ENCODE measurements at places on chromosomes 11 and 22.

GRCh38 chr11:58039589-58039988 lies 8.8 kb downstream of the OR6Q1 start:
- no peak for DNase-seq

- DNase-seq: no peak
Measured at GRCh38 chr11:133600786-133601185, 68.5 kb upstream of the OPCML start.

DNA sequence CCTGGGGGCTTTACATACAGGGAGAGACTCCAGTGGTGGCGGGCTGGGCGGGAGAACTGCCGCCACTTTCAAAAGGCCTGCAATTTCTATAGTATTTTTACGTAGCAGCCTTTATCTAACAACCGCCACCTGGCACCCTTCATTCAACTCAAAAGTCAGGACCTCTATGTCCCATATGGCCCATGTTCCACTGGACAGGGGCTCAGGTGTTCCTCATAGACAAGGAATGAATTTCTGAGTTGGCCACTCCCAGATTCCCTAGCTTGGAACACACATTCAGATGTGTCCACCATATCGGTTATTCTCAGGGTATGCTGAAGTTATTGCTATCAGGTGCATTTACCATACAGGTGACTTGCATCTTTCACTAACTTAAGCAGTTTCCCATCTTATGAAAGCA lies 29.9 kb downstream of the RNF169 start:
- no peak for DNase-seq

DNA sequence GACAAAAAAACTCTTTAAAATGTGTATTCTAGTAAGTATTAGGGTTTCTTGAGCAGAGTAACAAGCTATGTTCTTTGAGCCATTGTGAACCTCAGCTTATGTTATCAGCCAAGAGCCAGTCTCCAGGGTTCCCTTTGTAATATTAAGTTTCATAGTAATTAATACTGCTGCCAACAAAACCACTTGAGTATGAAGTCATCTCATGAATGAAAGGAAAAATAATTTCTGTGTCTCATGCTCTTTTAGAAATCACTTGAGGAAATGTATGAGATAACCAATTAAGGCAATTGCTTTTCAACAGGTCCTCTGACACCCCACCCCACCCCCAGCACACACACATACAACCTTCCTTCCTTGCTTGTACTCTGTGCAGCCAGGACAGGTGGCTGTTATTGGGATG lies 59.9 kb downstream of the BBOX1 start:
- DNase-seq: no peak

DNA sequence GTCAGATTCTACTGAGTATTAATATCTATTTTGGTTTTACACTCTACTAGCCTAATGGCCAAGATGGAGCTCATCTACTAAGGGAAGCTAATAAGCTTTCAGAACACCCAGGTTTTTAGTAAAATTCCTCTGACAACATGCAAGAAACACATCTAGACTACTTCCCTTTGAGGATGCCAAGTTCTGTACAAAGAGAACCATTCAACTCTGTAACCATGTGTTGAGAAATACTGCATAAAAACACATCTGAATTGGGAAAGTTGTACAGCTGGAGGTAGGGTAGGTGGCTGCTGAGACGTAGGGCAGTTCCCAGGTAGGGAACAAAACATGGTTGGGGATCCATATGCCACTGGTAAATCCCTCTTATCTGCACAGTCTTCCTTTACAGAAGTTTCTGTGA lies 66.2 kb downstream of the SC5D start:
- DNase-seq: no peak

DNA sequence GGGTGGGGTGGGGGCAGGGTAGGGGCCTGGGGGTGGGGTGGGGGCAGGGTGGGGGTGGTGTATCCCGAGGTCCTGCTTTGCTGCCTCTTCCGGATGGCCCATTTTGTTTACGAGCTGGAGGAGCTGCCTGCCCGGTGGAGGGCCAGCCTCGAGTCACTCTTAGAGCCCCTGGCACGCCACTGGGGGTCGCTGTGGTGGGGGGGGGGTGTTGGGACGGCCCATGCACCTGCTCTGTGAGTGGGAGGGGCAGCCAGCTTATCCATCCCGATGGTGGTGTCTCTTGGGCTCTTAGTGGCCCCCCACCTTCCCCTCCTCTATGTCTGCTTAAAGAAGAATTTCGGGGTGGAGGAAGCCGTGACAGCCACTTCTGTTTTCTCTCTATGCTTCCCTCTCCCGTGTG lies 24.6 kb downstream of the MRGPRD start:
- DNase-seq: no peak

- DNase-seq: no peak
Measured at GRCh38 chr11:133952199-133953190, 4.3 kb downstream of the IGSF9B start.

GRCh38 chr11:2929950-2930703 lies 907 bp upstream of the PHLDA2 start:
- no peak for DNase-seq

DNA sequence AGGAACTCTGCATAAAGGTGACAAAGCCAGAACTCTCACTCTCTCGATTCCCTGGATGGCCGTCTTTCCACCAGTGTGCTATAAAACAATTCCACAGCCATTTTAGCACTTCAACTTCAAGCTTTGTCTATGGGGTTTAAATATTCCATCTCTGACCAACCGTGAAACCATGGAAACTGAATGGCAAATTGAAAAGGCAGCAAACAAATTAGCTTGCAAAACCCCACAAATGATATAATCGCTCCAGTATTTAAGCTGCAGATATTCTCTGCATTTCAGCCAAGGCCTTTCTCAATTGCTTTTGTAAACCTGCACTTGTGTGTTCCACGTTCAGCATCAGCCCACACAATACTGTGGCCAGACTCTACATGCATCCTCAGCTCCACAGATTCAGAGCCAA lies 131.7 kb upstream of the ISX start:
- no peak for DNase-seq

DNA sequence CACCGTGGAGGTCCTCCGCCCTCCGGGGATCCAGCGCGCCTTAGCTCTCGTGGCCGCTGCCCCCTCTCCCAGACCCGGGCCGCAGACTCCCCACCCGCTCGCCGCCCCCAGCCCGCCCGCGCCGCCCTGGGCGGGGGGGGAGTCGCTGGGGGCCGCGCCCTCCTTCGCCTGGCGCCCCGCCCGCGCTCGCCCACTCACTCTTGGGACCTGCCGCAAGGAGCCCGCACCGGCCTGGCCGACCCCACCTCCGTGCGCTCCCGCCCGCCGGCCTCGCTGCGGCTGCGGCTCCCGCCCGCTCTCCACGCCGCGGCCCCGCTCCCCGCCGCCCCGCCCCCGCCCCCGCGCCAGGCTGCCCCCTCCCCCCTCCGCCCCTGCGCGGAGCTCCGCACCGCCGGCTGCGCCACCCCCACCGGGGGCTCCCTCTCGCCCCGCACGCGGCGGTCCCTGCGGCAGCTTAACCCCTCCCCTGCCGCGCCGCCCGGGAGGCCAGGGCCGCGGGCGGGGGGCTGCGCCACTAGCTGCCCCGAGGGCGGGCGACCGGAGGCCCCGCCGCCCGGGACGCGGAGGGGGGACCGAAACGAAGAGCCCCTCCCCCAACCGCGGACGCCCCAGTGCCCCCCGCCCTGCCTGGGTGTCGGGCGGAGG lies 724 bp upstream of the RASGRP2 start:
- DNase-seq: no peak

GRCh38 chr22:32558681-32559355 lies 84.2 kb downstream of the FBXO7 start:
- DNase-seq: no peak

DNA sequence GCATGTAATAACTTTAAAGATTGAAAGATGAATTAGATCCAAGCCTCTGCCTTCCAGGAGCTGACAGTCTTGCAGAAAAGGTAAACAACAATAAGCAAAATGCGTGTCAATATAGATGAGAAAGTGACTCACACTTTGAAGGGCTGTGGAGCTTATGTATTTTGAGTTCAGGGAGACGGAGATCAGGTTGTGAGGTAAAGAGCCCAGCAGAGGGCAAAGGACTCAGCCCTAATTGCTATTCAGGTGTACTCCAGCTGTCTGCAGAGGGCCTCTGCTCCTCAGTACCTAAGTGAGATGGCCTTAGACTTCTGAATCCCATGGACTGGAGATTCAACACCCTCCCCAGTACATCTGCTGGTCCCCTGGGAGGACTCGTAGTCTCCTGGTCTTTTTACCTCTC lies 22.9 kb upstream of the CTR9 start:
- no peak for DNase-seq

DNA sequence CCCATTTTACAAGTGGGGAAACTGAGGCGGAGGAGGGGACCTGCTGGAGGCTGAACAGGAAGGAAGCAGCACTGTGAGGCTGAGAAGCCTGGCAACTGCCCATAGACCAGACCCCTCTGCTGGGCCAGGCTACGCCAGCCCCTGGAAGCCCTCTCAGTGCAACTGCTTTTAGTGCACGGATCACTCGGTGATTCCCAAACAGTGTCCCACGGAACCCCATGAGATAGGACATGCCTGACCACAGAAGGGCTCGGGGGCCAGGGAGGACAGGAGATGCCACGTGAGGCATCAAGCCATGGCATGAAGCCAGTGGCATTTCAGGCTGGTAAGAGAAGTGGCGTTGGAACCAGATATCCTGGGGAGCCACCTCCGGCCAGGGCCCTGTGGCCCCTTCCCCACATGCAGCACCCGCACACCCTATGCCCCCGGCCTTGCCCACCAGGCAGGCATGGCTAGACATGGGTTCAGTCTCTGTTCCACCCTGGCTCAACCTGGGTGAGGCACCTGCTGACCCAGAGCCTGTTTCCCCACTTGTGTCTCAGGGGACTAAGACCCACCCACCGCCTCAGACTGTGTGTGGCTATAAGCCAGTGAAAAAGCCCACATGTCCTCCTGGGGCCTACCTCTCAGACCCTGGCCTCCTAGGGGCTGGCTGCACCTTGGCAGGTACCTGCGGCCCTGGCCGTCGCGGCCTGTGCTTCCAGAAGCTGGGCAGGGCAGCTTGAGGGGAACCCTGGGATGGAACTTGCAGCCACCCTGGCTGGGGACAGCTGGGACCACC lies 84.1 kb downstream of the WNT7B start:
- DNase-seq: no peak

GRCh38 chr11:102874852-102875251 lies at the start of gene MMP12:
TSS of gene MMP12 (minus strand) at chr11:102874982. CDS start at chr11:102874937, 45 bp downstream.
- no peak for DNase-seq

GRCh38 chr11:3213659-3214419 lies 4.8 kb downstream of the MRGPRG start:
- DNase-seq: no peak

- no peak for DNase-seq
Measured at GRCh38 chr22:23424031-23424430, 156.1 kb downstream of the IGLL1 start.

GRCh38 chr11:73215191-73216134 lies 2.6 kb upstream of the P2RY2 start:
- no peak for DNase-seq

DNA sequence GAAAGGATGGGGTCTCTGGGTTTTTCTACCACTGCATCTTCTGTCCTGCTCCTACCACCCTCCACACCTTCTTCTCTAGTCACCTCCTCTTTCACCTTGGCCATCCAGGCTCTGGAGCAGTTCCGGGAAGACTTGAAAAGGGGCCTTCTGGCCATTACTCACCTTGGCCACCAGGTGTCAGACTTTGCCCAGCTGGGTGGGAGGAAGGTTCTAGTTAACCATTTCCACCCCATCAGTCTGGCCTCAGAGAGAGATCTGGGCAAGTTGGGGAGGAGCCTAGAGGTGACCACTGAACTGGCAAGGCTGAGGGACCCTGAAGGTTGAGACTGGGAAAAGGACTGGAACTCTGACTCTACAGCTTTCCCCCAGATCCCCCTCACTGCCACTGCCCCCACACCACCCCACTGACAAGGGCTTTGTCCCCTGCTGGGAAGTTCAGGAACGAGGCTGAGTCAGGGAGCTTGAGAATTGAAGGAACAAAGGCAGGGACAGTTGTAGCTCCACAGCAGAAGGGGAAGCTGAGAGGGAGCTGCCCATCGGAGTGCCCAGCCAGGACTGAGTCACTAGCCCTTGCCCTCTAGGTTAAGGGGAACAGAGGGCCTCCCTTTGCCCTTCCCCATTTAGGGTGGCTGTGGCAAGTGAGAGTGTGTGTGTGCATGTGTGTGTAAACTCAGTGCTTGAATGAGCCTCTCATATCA lies 3.7 kb upstream of the POLD4 start:
- peak; percentile 51 for DNase-seq

DNA sequence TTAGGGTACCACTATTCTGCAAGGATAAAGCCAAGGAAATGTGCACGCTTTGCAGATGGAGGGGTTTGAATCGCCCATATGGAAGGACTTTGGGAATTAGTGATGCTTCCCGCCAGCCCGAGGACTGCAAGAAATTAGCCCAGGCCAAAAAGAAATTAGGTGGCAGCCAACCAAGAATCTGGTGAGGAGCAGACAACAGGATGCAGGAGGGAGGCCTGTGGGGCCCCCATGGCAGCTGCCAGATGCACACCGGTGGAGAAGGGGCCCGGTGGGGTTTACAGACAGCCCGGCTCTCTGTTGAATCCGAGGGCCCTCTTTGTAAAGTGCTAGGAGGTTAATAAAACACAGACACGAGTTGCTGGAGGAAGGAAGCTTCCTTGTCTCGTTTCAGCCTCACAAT lies 73.5 kb downstream of the TIMP3 start:
- DNase-seq: no peak

DNA sequence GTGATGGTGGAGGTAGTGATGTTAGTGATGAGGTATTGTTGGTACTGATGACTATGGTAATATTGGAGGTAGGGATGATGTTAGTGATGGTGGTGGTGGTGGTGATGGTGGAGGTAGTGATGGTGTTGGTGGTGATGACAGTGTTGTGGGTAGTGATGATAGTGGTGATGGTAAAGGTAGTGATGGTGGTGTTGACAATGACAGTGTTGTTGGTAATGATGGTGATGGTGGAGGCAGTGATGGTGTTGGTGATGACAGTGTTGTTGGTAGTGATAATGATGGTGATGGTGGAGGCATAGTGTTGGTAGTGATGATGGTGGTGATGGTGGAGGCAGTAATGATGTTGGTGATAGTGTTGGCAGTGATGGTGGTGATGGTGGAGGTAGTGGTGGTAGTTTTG lies 65.1 kb downstream of the MYO7A start:
- DNase-seq: no peak

GRCh38 chr11:5922749-5923426 lies 19.2 kb upstream of the OR56A3 start:
- no peak for DNase-seq

DNA sequence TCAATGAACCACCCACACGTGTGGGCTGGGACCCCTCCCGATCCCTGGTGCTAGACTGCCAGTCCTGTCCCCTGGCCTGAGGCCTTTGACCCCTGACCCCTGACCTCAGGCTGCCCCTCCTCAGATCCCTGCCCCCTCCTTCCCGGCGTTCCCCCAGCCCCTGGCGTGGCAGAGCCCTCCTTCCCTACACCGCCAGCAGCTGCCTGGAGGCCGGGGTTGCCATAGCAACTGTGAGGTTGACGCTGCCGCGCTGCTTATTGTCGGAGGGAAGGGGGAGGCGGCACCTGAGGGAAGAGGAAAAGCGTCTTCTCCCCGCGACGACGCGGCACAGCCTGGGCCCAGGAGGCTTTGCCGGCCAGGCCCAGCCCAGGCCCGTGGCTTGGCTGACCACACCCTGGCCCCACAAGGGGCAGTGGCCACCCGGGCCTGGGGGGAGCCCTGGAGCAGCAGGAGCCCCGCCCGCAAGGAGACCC lies 32.6 kb downstream of the SHANK3 start:
- no peak for DNase-seq

GRCh38 chr22:40036591-40037225 lies 42.0 kb downstream of the FAM83F start:
- no peak for DNase-seq
